DMS 273 treated with DMSO at 0.1 percent for 48 hours (cell line): ENCODE measurements at places on chromosomes 7 and 10.
A peak's percentile ranks its signal among the peaks of the same experiment; 100 is the strongest.

- DNase-seq, result no peak
Observed at GRCh38 chr7:114356133-114356532, 58.5 kb upstream of the FOXP2 start.

DNA sequence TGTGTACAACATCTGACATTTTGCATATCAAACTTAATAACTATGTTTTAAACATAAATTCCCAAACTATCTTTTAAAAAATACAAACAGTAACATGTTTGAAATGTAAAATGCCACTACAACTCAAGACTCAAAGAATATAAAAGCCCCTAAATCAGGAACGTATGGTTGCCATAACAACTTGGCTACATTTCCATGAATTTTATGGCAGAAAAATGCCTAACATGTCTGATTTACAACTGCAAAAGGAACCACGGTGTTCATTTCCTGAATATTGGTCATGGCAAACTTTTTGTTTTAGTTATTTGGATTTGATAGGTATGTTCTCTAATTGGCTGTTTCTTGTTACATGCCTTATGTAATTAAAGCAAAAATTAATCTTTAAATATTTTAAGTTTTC lies 2.0 kb downstream of the SOSTDC1 start:
- DNase-seq, result no peak

GRCh38 chr10:33721509-33721908 lies 387.0 kb upstream of the NRP1 start:
- DNase-seq, result no peak

DNA sequence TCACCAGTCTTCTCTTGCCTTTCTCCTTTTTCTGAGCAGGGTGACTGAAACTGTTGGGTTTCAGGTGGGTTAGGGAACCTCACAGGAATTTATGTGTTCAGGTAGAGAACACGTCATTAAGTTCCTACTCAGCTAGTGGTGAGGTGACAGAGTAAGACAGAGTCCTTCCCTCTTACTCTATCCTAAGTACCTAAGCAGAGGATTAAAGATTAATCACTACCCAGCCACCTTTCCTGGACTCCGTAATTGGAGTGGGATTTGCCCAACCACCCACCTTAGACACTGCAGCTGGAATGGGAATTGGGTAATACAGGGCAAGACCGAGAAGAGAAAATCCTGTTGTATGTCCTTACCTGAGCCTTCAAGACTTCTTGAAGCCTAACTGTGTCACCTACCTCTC lies 158.1 kb downstream of the LRRC4 start:
- DNase-seq, result no peak

DNA sequence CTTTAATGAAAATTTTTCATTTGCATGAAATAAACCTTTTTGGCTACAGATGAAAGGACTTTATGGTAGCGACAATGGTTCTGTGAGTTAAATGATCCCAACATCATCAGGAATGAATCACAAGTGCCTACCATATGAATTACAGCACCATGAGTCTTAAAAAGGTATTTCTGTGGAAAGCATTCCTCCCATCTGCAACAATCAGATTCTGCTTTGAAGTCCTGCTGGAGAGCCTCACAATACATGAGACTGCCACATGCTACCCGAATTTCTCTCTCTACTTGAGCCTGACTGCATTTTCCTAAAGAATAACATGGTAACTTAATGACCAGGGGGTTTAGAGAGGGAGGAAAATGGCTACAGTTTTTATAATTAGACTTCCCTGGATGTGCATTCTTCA lies 190.3 kb downstream of the TWIST1 start:
- no peak for DNase-seq

GRCh38 chr7:2908103-2908683 lies 64.1 kb upstream of the GNA12 start:
- no peak for DNase-seq

GRCh38 chr7:149284343-149284742 lies 22.3 kb downstream of the ZNF783 start:
- no peak for DNase-seq

GRCh38 chr10:25465582-25466372 lies 291.0 kb downstream of the GPR158 start:
- DNase-seq, result no peak

GRCh38 chr7:20797042-20797461 lies 10.4 kb upstream of the SP8 start:
- no peak for DNase-seq

DNA sequence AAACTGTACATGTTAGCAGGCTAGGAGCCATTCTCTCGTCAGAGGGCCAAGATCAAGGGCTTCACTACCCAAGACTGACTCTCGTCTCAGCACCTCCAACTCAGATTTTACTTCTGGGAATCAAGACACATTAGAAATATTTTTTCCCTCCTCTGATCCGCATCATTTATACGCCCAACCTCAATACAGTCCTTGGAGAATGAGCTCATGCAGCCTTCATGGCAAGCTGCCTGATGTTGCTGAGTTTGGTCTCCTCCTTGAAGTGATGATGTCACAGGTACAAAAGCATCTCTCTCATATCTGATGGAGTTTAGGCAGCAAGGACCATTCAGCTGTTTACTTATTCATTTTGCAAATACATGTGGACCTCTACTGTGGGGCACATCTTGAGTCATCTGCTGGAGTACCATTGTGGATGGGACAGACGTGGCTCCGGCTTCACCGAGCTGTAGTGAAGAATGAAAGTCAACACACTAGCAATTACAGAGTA lies 114.0 kb downstream of the BMPER start:
- no peak for DNase-seq

GRCh38 chr10:99329304-99329553 lies at the start of gene CNNM1:
CNNM1 (plus strand) TSS chr10:99329356; CDS start chr10:99329388, 32 bp downstream.
- no peak for DNase-seq

DNA sequence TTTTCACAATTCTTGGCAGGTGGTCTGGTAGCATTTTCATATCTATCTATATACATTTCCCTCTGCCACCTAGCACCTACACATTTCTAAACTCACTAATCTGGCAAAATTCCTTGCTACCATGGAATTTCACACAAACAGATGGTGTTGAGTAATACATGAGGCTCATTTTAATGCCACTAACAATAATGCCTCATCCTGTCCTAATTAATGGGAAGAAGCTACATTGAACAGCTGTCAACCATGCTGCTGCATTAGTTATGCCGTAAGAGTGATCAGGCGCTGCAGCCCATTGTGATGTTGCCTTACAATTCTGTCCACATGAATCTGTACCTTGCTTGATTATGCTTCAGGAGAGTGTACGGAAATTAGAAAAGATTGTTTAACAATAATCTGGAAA lies 23.2 kb downstream of the COL1A2 start:
- DNase-seq, result peak; percentile 84
